Stimulated activated CD4-positive, alpha-beta T cell treated with anti-CD3 and anti-CD28 coated beads, Interleukin-12 subunit alpha, Interleukin-12 subunit beta, amount 100 ng/mL, for 48 hours (primary cell): ENCODE measurements at places on chromosomes 1 and 21.

GRCh38 chr1:37476460-37477197 is 2.2 kb downstream of the ZC3H12A start:
- DNase-seq, result no peak

- no peak for DNase-seq
These were observed 8.0 kb upstream of the RNPC3 start for GRCh38 chr1:103517380-103518047.

- DNase-seq, result no peak
These were observed 4.5 kb downstream of the SYDE2 start for GRCh38 chr1:85196358-85196757.

- DNase-seq, result no peak
These were observed 558 bp downstream of the PFKL start for GRCh38 chr21:44300262-44300959.

DNA sequence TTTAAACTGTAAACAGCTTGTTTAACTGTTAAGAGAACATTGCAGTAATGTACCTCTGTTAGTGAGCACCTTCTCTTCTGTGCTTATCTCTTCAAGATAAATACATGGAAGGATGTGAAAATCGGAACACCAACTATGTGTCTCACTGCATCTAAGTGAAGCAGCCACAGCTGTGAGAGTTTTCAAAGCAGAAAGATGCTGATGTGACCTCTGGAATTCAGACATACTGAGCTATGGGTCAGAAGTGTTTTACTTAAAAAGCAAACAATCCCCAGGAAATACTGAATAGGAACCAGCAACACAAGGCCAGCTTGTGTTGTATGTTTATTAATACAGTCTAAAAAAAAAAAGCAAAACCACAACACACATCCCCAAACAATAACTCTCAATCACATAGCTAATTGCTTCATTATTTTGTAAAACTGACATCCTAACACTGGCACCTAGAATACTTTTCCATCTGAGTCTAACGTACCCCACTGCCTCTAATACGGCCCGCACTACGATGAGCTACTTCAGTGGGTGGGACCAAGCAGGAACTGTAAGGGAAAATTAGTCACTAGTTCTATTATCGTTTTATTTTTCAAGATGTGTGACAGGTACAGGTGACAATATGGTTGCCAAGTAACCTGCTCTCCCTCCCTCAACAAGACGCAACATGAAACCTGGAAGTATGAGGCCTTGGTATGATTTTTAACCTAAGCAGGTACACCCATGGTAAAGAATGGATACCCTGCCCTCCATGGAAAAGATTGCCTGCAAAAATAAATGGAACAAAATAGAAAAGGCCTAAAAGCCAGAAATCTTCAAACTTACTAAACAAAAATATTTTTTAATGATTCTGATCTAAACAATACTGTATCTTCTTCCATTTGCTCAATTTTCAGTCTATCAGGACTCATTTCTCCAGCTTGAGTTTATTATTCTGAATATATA is 13.9 kb downstream of the ERRFI1 start:
- DNase-seq, result no peak

DNA sequence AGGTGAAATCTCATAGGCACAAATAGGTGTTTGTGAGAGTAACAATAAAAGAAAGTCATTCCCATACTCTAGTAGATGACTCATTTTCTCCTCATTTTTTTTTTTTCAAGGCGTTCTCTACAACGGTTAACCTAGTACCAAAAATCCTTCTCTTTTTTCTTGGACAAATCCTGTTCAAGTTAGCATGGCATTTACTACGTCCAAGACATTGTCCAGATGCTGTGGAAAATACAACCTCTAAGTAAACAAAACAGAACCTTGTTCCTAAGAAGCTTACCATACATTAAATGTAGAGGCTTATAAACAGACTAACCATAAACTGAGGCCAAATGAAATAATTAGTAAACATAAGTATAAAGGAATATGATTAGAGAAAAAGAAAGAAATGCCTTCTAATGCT is 76.2 kb upstream of the RGS4 start:
- no peak for DNase-seq

DNA sequence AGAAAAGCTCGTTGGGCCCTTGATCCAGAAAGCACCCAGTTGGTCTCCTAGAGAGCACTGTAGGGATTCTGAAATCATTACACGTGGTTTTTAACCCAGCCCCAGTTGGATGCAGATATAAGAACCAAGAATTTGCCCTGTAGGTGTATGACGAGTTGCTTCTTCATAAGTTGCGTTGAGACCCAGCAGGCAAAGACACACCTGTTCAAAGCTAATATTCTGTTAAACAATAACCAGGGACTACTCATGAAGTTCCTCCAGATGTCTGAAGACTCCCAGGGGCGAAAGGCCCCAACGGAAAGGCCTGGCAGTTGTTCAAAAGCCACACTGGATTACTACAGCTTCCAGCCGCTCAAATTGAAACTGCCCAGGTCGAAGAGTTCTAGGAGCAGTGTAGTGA is 88.6 kb upstream of the HNRNPU start:
- DNase-seq, result no peak

DNA sequence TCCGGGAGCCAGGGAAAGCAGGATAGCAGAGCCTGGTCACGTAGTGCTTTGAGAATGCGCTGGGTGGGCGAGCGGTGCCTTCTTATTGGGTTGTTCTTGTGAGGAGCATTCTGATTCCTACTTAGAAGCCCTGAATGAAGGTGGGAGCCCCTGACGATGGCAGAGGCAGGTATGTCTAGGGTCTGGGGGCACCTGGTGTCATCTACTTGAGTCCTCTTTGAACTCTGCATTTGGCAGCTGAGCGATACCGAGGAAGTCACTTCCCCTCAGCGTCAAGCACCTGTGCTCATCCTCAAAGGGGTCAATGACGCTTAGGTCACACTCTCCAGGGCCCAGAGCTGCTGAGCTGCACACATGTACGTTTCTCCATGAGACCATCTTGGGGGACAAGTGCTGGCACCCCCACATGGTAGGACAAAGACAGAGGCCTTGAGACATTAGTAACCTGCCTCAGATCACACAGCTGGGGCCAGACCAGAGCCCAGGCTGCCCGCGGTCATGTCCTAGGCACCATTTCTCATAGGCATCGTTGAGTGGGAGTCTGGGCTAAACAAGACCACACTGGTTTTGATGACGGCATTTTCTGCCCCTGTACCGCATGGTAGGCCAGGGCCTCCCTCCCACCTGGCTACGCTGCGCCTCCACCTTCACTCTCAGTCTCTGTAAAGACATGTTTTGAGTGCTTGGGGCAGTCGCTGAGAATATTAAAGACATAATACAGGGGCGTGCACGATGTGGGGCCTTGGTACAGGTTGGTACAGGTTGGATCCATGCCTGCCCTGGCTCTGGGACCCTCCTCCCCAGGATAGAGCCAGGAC is 69.1 kb upstream of the ABCG1 start:
- DNase-seq, result no peak
